ENCODE measurements at places on chromosomes 11 and 22. TPM values are rescaled to one million over a fixed set of nuclear protein-coding genes. Genes with fewer than 3 reads are reported as not detected.
A peak's percentile ranks its signal among the peaks of the same experiment; 100 is the strongest.

GRCh38 chr11:132126973-132127899 is 756.8 kb downstream of the NTM start:
- no peaks in the 10 kb centered on the region for H3K27me3 ChIP-seq
- H3K4me1 ChIP-seq: peaks cover 10% of the 10 kb centered on the region
- H3K36me3 ChIP-seq: no peaks in the 10 kb centered on the region
- H3K27ac ChIP-seq: no peak overlapping the region

The C22orf42 gene
- total RNA-seq: not detected

DNA sequence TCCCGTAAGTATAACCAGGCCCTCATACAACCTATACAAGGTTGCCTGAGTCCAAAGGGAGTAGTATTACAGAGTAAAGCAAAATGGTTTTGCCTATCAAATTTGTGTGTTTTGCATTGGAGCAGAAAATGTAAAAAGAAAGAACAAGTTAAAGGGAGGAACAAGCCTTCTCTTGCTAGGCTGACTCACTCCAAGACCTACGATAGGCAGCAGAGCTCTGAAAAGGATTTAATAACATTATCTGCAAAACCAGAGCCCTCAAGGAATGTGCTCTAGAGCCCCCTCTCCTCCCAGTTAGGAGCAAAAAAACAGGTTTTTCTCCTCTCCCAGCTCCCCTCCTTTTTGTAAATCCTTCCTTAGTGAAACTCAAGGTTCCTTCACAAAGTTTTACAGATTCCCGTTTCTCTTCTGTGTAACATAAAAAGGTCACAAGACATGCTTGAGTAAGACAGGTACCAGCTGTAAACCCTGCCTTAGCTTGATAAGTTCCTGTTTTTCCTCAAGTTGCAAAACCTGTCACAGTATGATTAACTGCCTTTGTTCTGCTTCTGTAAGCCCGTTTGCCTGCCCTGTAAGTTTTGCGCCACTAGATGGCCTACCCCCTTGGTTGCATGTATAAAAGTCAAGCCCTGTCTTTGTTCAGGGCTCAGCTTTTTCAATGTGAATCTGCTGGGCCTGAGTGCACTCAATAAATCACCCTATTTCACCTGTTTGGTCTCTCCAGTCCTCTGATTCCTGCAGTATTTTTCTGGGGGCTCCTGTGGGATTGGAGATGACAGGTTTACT is 498.2 kb downstream of the KCNA4 start:
- no peaks in the 10 kb centered on the region for H3K36me3 ChIP-seq
- no peaks in the 10 kb centered on the region for H3K27me3 ChIP-seq
- H3K4me1 ChIP-seq: no peaks in the 10 kb centered on the region
- no peak overlapping the region for H3K4me3 ChIP-seq
- H3K27ac ChIP-seq: no peak overlapping the region
- DNase-seq: no peak

GRCh38 chr22:43262990-43263644 is 76.2 kb upstream of the TTLL12 start:
- no peak for DNase-seq
- H3K4me1 ChIP-seq: peaks cover 34% of the 10 kb centered on the region
- H3K27me3 ChIP-seq: peaks cover 14% of the 10 kb centered on the region
- H3K4me3 ChIP-seq: no peak overlapping the region
- peak overlapping the region; percentile 71 for H3K27ac ChIP-seq

- no peak overlapping the region for H3K4me3 ChIP-seq
- no peaks in the 10 kb centered on the region for H3K36me3 ChIP-seq
- no peaks in the 10 kb centered on the region for H3K4me1 ChIP-seq
- DNase-seq: no peak
- peaks cover 39% of the 10 kb centered on the region for H3K27me3 ChIP-seq
Observed at GRCh38 chr11:7239877-7240276, 11.8 kb upstream of the SYT9 start.

DNA sequence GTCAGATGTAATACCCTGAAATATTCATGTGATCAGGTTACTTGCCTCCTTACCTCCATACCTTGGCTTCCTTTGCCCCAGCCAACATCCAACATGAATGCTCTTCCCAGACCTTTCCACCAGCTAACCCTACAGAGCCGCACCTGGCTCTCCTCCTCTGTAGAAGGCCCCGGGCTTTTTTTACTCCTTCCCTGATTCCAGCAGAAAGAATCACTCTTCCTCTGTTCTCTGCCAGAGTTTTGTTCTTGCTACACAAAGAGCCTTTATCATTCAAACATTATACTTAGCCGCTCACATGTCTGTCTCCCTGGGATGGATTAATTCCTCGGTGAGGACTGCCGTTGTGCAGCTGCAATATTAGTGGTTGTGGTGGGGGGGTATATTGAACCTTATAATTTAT is 116.8 kb upstream of the GRAMD1B start:
- no peak for DNase-seq
- H3K27ac ChIP-seq: no peak overlapping the region
- peaks cover 1% of the 10 kb centered on the region for H3K4me1 ChIP-seq
- peaks cover 16% of the 10 kb centered on the region for H3K27me3 ChIP-seq
- H3K36me3 ChIP-seq: no peaks in the 10 kb centered on the region

The C11orf16 gene
- total RNA-seq: not detected

GRCh38 chr22:27782088-27782487 is 19.5 kb downstream of the MN1 start:
- H3K4me1 ChIP-seq: peaks cover 78% of the 10 kb centered on the region
- peaks cover 31% of the 10 kb centered on the region for H3K36me3 ChIP-seq
- H3K27ac ChIP-seq: peak overlapping the region; percentile 15
- no peak for DNase-seq

GRCh38 chr11:9397746-9398680 is 13.6 kb downstream of the IPO7 start:
- H3K36me3 ChIP-seq: peaks cover 3% of the 10 kb centered on the region
- H3K4me1 ChIP-seq: peaks cover 48% of the 10 kb centered on the region
- no peaks in the 10 kb centered on the region for H3K27me3 ChIP-seq
- DNase-seq: no peak

The MMP8 gene
- total RNA-seq: not detected

The SMTNL1 gene
- total RNA-seq: not detected

- peaks cover 55% of the 10 kb centered on the region for H3K4me1 ChIP-seq
- H3K27me3 ChIP-seq: no peaks in the 10 kb centered on the region
- peak overlapping the region; percentile 58 for H3K27ac ChIP-seq
- no peak for DNase-seq
- no peak overlapping the region for H3K4me3 ChIP-seq
Observed at GRCh38 chr22:41847300-41847699, 14.4 kb downstream of the SREBF2 start.

GRCh38 chr22:23847991-23848864 is 9.4 kb upstream of the DERL3 start:
- peaks cover 40% of the 10 kb centered on the region for H3K4me1 ChIP-seq
- no peak for DNase-seq
- H3K4me3 ChIP-seq: no peak overlapping the region
- H3K36me3 ChIP-seq: no peaks in the 10 kb centered on the region
- H3K27me3 ChIP-seq: no peaks in the 10 kb centered on the region

DNA sequence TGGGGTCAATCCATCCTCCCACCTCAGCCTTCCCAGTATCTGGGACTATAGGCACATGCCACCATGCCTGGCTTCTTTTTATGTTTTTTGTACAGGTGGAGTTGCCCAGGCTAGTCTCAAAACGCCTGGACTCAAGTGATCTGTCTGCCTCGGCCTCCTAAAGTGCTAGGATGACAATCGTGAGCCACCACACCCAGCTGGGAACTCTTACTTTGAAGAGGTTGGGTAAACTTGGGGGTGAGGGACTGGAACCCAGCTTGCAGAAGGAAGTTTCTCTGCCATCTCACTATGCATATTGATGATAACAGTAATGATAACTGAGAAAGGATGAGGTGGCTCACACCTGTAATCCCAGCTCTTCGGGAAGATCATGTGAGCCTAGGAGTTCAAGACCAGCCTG is 35.9 kb downstream of the ACO2 start:
- peaks cover 14% of the 10 kb centered on the region for H3K36me3 ChIP-seq
- no peaks in the 10 kb centered on the region for H3K27me3 ChIP-seq
- no peak overlapping the region for H3K4me3 ChIP-seq
- no peak for DNase-seq
- no peak overlapping the region for H3K27ac ChIP-seq

The DDIAS gene
- total RNA-seq: 1.8 TPM

The SOX6 gene
- total RNA-seq: 46.1 TPM
